ENCODE measurements at places on chromosomes 12 and 14.

DNA sequence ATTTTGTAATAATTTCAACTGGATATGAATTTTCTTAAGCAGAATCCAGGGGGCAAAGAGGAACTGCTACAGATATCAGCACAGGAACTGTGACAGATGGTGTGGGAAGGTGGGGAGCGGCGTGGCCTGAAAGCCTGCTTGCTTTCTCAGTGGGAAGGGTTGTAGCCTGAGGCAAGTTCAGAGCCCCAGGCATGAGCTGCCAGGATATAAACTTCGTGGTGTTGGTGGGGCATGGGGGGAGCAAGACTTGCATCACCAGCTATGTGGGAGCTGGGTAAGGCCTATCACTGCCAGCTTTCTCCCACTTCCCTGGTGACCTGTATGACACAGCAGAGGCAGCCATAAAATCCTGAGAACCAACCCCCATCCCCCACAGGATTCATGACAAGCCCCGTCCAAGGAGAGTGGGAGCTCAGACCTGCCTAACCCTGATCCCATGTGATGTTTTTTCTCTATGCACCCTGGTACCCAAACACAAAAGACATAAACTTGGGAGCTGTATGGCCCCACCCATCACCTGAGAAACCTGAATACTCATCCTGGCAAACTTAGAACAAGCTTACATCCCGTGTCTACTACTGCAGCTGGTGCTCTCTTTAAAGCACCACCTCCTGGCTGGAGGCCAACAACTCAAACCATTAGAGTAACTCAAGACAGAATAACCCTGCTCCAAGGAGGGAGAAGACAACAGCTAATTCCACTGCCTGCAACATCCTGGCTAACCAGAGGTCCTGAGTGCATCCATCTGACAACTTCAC is 16.5 kb downstream of the CLEC1A start:
- DNase-seq: no peak

- no peak for DNase-seq
These were observed 3.2 kb downstream of the MLXIP start for GRCh38 chr12:122081697-122082221.

- no peak for DNase-seq
These were observed 1.1 kb downstream of the PAX9 start for GRCh38 chr14:36662543-36663403.

GRCh38 chr12:53074283-53074998 is 4.7 kb downstream of the SPRYD3 start:
- no peak for DNase-seq

GRCh38 chr12:20489645-20490044 is 121.3 kb downstream of the PDE3A start:
- no peak for DNase-seq

DNA sequence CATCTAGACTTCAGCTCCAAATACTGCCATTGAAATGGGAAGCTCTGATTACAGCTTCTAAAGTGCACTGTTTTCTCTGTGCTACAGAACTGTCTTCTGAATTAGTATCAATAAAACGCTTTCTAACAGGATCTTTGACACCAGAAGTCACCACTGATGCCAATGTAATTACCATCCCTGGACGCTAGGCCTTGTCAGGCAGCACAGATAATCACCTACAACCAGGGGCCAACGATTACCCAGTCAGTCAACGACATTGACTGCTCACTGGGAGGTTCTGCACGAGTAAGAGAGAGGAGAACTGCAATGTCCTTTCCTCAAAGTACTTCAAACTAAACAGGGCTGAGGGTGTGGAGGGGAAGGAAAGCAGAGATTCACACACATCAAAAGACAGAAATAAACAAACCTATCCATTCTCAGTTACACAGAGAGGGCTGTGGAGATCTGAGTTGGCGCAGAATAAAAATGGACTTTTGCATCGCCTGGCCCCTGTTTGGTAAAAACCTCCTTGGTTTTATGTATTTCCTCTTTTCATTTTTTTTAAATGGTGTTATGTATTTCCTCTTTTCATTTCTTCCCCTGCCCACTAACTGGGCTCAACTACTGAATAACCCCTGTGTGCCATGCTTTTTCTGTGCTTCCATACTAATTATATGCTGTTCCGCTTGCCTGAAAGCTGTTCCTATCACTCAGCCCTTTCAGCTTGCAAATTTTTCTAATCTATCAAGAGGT is 492.2 kb downstream of the APAF1 start:
- DNase-seq: no peak

GRCh38 chr12:111578971-111579340 is 20.2 kb downstream of the ATXN2 start:
- DNase-seq: no peak

Data from hippocampal formation (tissue), 2 donors.